Muscle of leg (tissue), 16 donors: ENCODE measurements at places on chromosomes 3 and 15. TPM values are rescaled to one million over a fixed set of nuclear protein-coding genes. Genes with fewer than 3 reads are reported as not detected.

ZNF662 gene
- 12.5 TPM for polyA plus RNA-seq

CLDN16 gene
- polyA plus RNA-seq: 0.56 TPM

CD200 gene
- polyA plus RNA-seq: 14.3 TPM

SEC62 gene
- polyA plus RNA-seq: 86.2 TPM

PTPRG gene
- 35.4 TPM for polyA plus RNA-seq

CLSTN2 gene
- 2.6 TPM for polyA plus RNA-seq

ARPIN gene
- 19.0 TPM for polyA plus RNA-seq

TLR9 gene
- polyA plus RNA-seq: 0.09 TPM

DBR1 gene
- polyA plus RNA-seq: 10.0 TPM

TMC3 gene
- 0.09 TPM for polyA plus RNA-seq

IGSF10 gene
- 15.2 TPM for polyA plus RNA-seq
